ENCODE measurements at places on chromosomes 6 and 20.
A peak's percentile ranks its signal among the peaks of the same experiment; 100 is the strongest.

GRCh38 chr6:16377470-16377869 is 139.1 kb downstream of the GMPR start:
- no peak for DNase-seq

- DNase-seq = no peak
These were observed 19.5 kb upstream of the SLC52A3 start for GRCh38 chr20:787825-788224.

DNA sequence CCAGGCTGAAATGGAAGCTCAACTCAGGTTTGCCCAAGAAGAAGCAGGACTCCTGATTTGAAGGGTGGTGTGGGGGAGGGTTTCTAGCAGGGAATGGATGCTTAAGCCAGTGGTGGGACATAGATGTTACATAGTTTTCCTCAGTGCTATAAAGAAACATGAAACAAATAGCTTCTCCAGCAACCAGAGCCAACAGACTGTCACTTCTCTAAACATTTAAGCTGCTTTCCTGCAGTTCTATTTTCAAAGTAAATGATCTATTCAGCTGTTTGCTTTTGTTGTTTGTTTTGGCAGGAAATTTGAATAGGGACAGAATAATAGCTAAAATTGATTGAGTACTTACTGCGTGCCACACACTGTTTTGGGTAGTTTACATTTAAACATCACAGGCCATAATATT is 169.0 kb downstream of the UST start:
- no peak for DNase-seq

DNA sequence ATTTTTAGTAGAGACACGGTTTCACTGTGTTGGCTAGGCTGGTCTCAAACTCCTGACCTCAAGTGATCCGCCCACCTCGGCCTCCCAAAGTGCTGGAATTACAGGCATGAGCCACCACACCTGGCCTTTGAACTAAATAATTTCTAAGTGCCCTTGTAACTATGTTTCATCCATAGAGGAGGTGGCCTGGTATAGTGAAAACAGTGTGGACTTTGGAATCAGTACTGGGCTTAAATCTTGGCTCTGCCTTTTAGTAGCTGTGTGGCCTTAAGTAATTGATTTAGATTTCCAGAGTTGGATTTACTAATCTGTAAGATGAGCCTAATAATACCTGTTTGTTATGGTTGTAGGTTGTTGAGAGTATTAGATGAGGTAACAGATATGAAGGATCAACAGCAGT is 14.2 kb upstream of the TGM3 start:
- no peak for DNase-seq

- DNase-seq = no peak
These were observed 9.8 kb downstream of the PGM3 start for GRCh38 chr6:83183082-83183828.

DNA sequence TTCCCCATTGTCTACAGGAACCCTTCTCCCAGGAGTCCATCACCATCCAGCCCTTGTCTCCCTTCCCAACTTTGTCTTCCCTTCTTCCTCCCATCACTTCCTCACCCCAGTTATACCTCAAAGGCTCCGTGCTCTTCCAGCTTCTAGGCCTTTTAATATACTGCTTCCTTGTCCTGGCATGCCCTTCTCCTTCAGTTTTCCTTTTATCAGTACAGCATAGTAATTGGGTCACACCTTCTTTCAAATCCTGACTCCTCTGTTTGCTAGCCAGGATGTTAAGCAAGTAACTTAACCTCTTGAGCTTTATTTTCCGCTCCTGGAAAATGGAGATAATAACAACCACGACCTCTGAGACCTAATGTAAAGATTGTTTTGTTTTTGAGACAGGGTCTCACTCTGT is 54.9 kb upstream of the PNRC1 start:
- no peak for DNase-seq

- no peak for DNase-seq
These were observed 34.3 kb upstream of the MLN start for GRCh38 chr6:33837971-33838665.

- DNase-seq = no peak
These were observed 216.1 kb downstream of the QKI start for GRCh38 chr6:163630572-163630971.

GRCh38 chr6:69895396-69895795 is 29.0 kb downstream of the COL19A1 start:
- no peak for DNase-seq

DNA sequence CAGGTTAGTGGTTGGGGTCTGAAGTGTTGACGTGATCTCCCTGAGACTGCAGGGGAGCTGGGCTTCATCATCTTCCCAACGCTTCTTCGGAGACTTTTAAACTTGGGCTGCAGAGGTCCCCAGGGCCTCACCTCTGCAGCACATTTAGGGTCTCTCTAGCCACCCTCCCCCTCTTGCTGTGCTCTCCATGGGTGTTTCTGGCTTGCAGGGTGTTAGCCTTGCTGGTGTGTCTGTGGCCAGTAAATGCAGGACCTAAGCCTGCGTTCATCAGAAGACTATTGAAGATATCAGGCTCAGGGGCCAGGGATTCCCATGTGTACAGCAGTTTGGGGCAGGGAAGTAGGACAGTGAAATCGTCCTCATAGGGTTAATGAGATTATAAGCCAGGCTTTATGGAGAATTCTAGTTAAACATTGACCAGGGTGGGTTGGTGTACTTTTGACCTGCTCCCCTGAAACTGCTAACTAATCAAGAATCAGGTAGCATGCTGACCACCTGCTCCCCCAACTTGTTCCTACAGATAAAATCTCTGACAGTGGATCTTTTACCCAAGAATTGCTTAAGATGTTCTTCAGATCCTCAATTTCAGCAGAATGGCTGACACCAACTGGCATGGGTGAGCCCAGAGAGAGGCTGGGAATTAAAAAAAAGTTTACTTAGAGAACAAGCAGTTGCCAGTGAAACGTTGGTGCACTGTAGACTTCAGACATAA is 3.8 kb upstream of the DDO start:
- no peak for DNase-seq

- no peak for DNase-seq
These were observed 34.6 kb downstream of the STK35 start for GRCh38 chr20:2136275-2136674.

DNA sequence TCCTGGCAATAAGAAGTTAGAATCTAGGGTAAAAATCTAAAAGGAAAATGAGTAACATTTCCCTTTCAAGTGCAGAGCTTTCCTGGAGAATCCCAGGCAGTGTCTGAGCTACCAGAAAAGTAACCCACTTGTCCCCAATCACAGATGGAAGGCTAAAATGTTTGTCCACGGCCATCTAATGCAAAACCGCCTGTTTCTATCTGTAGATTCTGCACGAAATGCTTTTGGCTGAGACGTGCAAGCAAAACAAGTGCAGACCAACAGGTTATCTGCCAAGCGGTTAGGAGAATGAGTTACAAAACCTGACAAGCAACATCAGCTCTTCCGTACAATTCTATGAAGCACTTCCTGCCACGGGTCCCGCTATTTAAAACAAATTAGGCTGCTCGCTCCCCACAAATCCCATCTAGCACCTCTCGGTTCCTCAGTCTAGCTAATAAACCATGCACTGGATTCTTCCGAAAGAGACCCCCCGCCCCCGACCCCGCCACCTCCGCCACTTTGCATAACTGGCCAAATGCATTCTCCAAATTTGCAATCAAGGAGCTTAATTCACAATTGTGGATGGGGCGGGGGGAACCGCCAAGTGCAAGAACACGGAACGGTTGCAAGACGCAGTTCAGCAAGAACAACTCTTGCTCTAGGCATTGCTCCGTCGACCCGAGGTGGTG is 1.4 kb downstream of the ELOVL5 start:
- DNase-seq = peak; percentile 8

DNA sequence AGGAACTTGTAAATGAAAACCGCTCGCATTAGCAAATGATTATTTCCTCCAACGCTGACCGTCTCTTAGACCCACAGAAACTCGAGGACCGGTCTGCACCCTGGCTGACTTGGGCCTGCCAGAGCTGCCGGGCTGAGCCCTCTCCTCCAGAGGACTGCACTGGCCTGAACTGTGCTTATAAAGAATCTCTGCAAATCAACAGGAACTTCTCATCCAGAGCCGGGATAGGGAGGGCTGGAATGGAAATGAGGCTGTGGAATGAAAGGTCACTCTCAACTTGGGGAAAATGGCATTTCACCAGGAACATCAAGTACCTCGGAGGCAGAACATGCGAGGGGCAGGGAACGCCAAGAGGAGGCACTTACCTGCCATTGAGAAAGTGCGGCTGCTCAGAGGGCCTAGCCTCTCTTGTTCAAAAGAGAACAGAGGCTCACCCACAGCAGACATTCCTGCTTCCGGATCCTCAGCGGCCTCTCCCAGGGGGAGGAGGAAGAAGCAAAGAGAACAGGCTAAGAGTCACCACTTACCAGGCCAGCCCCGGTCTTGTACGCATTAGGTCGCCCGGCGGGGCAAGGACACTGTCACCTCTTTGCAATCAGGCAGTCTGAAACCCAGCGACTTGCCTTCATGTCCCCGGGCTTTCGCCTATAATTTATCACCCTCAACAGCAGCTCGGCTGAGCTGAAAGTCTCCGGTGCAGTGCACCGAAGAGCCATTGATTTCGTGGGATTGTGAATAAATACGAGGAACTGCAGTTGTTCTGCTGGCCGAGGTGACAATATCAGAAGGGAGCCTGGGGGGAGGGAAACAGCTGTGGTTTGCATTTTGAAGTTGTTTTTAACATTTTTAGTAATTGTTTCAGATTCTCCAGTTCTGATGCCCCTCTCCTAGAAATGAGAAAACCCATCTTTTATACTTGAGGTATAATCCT is 37.6 kb downstream of the ZMYND8 start:
- DNase-seq = peak; percentile 85

DNA sequence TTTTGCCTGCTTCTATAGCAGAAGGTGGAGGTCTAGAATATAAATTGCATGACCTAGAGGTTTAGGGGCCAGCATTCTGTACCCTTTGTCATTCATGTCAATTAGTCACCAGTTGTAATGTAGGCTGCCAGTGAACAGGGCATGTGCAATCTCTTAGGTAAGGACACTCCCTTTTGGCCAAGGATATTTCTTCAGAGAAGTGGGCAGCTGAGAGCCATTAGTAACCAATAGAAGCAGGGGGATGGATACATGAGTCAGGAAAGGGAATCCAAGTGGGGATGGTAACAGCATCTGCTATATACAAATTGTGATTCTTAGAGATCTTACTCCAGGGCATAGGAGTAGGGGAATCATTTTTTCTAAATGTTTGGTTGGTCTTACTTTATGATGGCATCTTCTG is 494.2 kb upstream of the JAG1 start:
- DNase-seq = peak; percentile 22

DNA sequence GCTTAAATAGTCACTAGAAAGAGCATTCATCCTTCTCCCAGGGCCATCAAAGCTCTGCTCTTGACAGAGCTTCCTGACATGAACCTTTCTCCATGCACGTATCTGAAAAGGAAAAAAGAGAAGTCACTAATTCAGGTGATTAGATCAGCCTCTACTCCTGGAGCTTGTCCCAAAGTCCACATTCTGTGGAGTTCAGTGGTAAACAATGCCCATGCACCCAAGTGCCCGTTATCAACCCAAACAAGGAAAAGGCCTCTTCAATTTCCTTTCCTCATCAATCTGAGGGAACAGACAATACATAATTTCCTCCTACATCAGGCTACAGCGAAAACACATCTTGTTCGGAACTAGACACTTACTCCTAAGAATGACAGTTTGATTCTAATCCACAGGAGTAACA is 129.2 kb upstream of the PCSK2 start:
- DNase-seq = no peak

GRCh38 chr6:87756858-87757257 is 54.8 kb upstream of the AKIRIN2 start:
- DNase-seq = no peak

DNA sequence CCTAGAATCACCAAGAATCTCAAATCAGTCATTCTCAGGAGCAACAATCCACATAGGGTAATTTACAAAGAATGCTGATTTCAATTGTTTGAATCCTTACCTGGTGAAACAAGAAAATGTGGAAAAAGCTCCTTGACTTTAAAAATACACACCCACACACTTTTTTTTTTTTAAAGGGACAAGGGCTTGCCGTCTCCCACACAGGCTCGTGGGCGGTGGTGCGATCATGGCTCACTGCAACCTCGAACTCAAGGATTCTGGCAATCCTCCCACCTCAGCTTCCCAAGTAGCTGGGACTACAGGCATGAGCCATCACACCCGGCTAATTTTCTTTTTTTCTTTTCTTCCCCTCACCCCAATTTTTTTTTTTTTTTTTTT is 30.7 kb downstream of the PARD6B start:
- DNase-seq = no peak

DNA sequence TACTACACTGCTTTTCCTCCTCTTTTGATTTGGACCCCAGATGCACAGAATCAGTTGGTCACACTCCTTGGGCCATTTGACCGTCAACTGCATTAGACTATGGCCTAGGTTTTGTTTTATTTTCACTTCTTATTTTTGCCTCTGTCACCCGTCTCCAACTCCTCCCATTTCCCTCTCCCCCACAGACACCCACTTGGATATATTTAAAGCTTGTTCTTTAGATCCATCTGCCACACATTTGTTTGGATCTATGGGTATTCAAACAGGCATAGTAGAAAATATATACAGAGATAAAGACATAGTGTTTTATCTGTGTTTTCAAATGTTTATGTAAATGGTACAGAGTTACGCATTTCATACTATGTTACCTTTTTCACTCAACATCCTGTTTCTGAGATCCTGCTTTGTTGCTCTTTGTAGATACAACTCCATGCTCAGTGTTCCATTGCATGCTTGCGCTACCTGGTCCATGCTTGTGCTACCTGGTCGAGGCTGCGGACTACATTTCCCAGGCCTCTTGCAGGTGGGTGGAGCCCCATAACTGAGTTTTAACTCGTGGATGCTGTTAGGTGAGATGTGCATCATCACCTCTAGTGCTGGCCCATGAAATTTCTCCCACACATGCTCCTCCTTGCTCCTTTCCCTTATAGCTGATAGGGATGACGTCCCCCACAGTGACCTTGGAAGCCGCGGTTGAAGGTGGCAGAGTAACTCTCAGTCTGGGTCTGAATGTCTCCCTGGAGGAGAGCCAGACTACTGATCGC is 11.5 kb upstream of the PREX1 start:
- no peak for DNase-seq

DNA sequence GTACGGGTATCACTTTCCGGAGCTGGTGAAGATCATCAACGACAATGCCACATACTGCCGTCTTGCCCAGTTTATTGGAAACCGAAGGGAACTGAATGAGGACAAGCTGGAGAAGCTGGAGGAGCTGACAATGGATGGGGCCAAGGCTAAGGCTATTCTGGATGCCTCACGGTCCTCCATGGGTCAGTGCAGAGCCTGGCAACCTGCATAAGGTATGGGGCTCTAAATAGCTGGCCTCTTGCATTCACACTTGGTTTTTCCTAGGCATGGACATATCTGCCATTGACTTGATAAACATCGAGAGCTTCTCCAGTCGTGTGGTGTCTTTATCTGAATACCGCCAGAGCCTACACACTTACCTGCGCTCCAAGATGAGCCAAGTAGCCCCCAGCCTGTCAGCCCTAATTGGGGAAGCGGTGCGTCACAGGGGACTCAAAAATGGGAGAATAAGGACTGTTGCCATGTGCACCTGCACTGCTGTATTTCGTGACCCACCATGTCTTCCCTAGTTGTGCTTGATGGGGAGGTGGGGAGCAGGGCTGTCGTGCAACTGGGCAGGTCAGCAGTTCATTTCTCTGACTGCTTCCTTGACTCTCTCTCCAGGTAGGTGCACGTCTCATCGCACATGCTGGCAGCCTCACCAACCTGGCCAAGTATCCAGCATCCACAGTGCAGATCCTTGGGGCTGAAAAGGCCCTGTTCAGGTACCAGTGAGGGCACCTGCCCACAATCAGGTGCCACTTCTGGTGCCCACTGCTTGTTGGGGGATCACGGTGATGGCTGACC is 3.1 kb downstream of the NOP56 start:
- no peak for DNase-seq

- DNase-seq = no peak
These were observed 72.2 kb downstream of the SENP6 start for GRCh38 chr6:75673884-75674283.
